ENCODE measurements at places on chromosomes 13 and 19. TPM values are rescaled to one million over a fixed set of nuclear protein-coding genes. Genes with fewer than 3 reads are reported as not detected.

GRCh38 chr19:681029-682019 is 5.1 kb downstream of the FSTL3 start:
- no peak for DNase-seq

GRCh38 chr13:43935878-43936277 is 56.2 kb downstream of the LACC1 start:
- DNase-seq, result no peak

GRCh38 chr13:80562433-80563156 is 221.7 kb upstream of the SPRY2 start:
- DNase-seq, result no peak

- no peak for DNase-seq
Observed at GRCh38 chr19:41420101-41420880, 6.9 kb downstream of the B3GNT8 start.

DNA sequence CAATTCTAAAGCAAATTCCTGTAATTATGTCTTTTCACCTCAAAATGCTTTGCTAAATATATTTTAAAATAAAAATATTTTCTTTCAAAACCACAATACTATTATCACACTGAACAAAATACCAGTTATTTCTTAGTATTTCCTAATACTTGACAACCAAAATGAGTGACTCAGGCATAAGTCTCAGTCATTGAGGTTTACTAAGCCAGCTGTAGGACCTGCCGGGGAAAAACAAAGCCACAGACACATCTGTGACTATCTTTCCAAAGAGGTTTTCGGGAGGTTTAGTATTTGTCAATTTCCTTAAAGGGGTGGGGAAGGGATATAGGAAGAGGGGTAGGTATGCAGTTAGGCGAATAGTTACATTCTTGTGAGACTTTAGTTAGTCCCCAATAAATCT is 3.2 kb upstream of the ZNF235 start:
- no peak for DNase-seq

GRCh38 chr19:39474139-39474620 is 6.5 kb upstream of the TIMM50 start:
- peak; percentile 53 for DNase-seq

DNA sequence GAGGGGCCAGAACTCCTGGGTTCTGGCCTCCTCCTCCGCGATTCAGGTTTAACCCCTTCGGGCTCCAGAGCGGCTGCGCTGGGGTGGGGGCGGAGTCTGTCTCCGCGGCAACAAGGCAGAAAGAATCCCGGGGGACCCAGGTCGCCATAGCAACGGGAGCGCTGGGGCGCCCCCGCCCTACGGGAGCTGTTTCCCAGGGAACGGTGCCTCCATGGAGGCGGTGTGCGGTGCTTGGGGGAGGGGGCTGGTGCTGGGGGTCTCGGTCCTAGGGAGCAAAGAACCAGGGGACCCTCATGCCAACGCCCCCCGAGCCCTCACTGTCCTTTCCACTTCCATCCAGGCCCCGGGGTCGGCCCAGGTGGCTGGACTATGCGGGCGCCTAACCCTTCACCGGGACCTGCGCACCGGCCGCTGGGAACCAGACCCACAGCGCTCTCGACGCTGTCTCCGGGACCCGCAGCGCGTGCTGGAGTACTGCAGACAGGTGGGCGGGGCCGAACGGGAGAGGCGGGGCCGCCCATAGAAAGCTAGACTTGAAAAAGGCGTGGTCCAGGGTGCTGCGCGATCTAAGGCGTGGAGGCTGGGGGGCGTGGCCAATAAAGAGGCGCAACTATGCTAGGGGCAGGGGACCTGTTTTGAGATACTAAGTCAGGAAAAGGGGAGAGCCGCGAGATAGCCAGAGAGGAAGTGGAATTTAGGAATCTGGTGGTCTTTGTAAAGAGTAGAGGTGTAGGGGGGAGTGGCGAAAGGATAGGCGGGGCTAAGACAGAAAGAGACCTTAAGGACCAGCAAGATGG is 1.2 kb downstream of the APLP1 start:
- DNase-seq, result peak; percentile 71

DNA sequence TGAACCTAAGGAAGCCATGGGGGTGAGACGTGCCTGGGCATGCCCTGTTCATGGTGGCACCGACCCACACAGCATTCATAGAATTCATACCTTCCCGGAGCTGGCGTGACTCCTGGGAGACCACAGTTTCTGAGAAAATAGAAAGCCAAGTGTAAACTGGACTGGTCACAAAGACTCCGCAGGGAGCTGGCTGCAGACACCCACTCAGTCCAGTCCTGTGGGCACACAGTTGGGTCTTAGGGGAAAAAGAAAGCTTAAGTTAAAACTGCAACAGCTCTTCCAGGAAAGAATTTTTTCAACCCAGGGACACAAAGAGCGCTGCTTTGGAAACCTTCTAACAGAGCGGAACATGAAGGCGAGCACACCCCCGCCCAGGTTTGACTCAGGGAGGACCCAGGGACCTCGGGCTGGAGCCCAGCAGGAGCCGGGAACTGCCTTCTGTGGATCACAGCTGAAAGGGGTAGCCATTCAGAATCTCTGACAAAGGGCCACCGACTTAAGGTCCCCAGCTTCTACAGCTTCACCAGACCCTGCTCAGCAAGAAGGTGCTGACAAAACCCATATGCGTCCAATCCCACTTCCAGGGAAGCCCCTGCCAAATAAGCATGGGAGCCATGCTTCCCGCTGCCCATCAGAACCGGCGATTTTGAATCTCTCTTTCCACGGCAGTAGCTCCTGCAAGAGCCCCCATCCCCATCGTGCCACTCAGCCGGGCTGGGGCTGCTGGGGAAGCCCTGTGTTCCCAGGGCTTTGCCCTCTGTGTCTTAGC is 183.7 kb downstream of the COL4A1 start:
- DNase-seq, result no peak

GRCh38 chr13:25529425-25529824 is 157.7 kb downstream of the ATP8A2 start:
- no peak for DNase-seq

DNA sequence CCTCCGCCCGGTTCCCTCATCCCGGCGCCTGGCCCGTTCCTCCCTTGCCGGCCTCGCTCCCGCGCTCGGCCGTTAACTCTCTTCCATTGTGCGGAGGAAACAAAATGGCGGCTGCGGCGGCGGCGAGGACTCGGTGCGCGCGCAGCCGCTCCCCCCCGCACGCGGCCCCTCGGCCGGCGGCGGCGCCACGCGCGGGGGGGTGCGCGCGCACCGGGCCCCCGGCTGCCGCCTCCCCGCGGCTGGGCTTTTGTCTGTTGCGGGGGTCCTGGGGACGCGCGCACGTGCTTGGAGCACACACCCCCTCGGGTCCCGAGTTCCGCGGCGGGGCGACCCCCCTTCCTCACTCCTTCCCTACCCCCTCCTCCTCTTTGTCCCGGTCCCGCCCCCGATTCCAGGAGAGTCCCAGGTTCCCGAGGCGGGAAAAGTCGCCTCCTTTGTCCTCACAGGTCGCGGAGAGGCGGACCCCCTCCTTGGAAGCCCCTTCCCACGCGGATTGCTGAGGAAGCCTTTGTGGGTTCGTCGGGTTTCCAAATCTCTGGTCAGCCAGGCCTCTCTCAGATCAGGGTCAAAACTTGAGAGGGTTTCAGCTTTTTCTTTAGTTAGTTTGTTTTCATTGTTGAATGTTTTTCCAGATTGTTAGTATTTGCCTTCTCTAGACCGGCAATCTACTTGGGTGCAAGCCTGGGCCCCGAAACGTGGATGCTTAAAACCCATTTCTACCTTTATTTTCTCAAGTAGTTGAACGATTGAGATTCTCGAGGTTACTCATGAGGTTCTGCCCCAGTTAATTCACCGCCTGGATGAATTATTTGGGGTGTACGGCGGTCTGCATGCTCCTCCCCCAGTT is 687 bp downstream of the ILF3 start:
- DNase-seq, result peak; percentile 52

GRCh38 chr19:46737761-46738171 is 8.1 kb upstream of the FKRP start:
- no peak for DNase-seq

GRCh38 chr13:53131361-53131760 is 102.7 kb downstream of the OLFM4 start:
- DNase-seq, result no peak

DNA sequence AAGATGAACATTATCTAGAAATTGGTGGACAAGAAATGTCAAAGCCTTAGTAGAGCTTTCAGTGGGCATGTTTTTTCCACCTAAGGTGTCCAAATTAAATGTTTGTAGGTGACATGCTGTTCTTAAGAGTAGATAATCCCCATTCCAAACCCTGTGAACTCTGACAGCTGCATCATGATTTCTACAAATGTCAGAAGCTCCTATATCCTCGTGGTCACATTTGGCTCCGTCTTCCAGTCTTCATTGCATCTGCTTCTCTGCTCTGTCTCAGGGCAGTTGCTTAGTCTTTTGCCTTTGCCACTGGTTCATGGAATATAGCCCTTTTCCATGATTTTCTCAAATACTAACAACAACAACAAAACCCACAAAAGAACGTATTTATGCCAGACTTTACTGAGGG is 234.5 kb downstream of the DLEU7 start:
- DNase-seq, result no peak

GRCh38 chr19:57263244-57263741 is 17.0 kb upstream of the ZNF460 start:
- no peak for DNase-seq

- DNase-seq, result peak; percentile 82
Observed at GRCh38 chr19:37691881-37692504, 27.6 kb downstream of the ZNF607 start.

GRCh38 chr19:47512183-47512947 is 2.5 kb downstream of the NAPA start:
- DNase-seq, result peak; percentile 87

DNA sequence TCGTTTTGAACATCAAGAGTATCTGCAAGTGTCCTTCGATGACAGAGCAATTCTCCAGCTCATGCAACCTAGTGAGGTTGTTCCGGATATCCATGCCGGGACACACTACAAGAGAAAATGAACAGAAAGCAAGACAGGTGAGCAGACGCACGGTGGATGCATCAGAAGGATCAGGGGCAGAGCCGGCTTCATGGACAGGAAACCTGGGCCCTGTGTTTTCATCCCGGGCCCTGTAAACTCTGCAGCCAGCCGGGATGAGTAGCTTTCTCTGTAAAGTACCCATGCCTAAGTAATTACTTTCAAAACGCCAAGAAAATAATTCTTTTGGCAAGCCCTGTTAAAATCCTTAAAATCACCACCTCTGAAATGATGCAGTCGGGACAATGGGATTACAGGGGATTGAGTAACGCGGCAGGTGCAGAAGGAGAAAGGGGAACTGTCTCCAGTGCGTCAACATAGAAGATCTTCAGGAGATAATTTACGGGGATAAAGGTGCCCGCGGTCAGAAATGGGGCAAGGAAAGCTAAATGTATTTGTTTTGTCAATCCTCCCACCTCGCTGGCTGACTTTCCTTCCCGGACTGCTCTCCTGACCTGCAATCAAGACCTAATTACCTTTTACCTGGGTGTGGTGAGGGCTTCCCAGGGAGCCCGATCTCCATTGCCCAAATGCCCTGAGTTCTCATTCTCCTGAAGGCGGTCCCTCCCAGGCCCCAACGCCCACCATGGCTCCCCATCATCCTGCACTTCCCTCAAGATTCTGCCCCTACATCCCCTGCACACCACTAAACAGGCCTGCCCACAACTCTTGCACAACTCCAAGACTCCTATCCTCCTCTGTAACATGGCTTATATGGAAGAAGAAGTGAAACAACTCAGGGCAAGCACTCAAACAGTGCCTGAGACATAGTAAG is 26.2 kb downstream of the INSR start:
- peak; percentile 66 for DNase-seq

DNA sequence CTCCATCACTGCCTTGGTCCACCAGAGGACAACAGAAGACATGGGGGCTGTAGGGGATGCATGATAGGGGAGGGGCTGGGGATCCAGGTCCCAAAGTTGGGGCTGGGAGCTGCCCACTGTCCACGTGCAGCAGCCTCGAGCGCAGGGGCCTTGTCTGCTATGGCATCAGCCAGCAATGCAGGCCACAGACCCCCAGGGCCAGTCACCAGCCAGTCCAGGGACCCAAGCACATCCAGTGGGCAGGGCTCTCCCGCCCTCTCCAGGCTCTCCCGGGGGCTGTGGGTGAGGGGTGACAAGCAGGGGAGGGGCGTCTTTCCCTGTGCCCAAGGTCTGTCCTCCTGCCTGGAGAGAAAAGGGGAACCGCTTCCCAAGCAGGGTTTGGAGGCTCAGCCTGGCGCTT is 32.8 kb downstream of the PEPD start:
- DNase-seq, result no peak

- DNase-seq, result peak; percentile 89
Observed at GRCh38 chr13:44309794-44310757, 63.5 kb upstream of the SERP2 start.

DNA sequence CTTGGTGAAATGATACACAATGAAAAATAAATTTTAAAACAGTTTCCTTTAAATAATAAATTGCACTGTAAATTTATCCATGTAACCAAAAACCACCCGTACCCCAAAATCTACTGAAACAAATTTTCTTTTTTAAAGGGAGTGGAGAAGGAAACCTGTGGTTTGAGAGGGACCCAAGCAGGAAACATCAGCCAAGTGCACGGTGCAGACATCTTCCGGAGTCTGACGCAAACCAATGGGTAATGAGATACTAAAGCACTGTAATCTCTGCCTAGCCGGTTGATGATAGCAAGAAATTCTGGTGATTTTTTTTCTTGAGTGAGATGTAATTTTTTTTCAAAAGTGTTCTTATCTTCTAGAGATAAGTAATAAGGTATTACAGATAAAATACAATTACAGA is 115.4 kb downstream of the ABCC4 start:
- DNase-seq, result no peak

DNA sequence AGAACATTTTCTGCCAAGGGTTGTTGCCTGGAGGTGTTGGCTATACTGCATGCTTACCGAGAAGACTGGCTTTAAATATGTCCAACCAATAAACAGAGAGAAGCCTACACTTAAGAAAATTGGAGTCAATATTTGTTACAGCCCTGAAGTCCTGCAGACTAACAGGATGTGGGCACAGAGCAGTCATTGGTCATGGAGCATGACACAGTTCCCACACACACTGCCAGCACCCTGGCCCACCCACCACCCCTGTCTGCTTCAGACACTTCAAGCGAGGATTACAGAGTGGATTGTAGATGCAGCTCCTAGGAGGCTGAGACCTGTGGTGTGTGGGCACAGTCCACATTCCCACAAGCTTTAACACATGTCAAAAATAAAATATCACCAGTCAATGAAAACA is 21.0 kb upstream of the SERP2 start:
- no peak for DNase-seq

DNA sequence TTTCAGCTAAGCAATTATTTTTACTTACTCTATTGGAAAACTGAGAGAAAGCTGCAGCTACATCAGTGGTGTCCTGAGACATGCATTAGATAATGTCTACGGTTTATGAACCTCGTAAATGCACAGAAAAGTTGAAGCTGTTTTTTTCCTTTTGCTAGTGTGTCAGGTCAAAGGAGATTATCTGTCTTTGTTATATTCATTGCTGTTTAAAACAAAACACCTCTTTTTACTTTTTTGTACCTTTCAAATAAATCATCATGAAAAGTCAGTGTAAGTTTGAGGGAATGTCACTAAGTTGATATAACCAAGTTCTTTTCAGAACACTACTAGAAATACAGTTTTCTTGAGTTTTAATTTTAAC is 2.2 kb downstream of the NBEA start:
- no peak for DNase-seq

DLL3 gene
- total RNA-seq, result not detected

PTPRH gene
- 131 TPM for total RNA-seq

MYH14 gene
- 509 TPM for total RNA-seq

CEACAM19 gene
- total RNA-seq, result 5.3 TPM

RASAL3 gene
- total RNA-seq, result 2.5 TPM

Data from colonic mucosa (tissue), 4 donors.